Ascending aorta (tissue), 2 donors: ENCODE measurements at places on chromosomes 12 and 14. TPM values are rescaled to one million over a fixed set of nuclear protein-coding genes. Genes with fewer than 3 reads are reported as not detected.

EML1 gene
- 28.3 TPM for total RNA-seq

DLGAP5 gene
- total RNA-seq: not detected

AEBP2 gene
- 29.6 TPM for total RNA-seq

PIWIL1 gene
- total RNA-seq: not detected

TRIAP1 gene
- 12.1 TPM for total RNA-seq

TOMM20L gene
- not detected for total RNA-seq

MSRB3 gene
- 79.4 TPM for total RNA-seq

GNB3 gene
- 10.4 TPM for total RNA-seq

IL23A gene
- not detected for total RNA-seq

BICD1 gene
- 33.8 TPM for total RNA-seq

SMOC1 gene
- 16.6 TPM for total RNA-seq

NINJ2 gene
- total RNA-seq: 24.1 TPM

GALNT9 gene
- total RNA-seq: not detected

RPGRIP1 gene
- not detected for total RNA-seq

SLC6A15 gene
- total RNA-seq: not detected

SERPINA1 gene
- 34.3 TPM for total RNA-seq

OR2AP1 gene
- not detected for total RNA-seq

KLRB1 gene
- total RNA-seq: not detected

GPR84 gene
- not detected for total RNA-seq

PIP4K2C gene
- 153 TPM for total RNA-seq

BCL7A gene
- 3.2 TPM for total RNA-seq

ARHGEF40 gene
- 64.8 TPM for total RNA-seq

PMEL gene
- total RNA-seq: not detected

KRT7 gene
- 153 TPM for total RNA-seq

PCNX1 gene
- 73.1 TPM for total RNA-seq

DPPA3 gene
- not detected for total RNA-seq

PZP gene
- not detected for total RNA-seq

SLC25A47 gene
- not detected for total RNA-seq

FSCB gene
- total RNA-seq: not detected

DIP2B gene
- 8.5 TPM for total RNA-seq
